Fibroblast of skin of back (primary cell): ENCODE measurements at places on chromosomes 12 and 14.

DNA sequence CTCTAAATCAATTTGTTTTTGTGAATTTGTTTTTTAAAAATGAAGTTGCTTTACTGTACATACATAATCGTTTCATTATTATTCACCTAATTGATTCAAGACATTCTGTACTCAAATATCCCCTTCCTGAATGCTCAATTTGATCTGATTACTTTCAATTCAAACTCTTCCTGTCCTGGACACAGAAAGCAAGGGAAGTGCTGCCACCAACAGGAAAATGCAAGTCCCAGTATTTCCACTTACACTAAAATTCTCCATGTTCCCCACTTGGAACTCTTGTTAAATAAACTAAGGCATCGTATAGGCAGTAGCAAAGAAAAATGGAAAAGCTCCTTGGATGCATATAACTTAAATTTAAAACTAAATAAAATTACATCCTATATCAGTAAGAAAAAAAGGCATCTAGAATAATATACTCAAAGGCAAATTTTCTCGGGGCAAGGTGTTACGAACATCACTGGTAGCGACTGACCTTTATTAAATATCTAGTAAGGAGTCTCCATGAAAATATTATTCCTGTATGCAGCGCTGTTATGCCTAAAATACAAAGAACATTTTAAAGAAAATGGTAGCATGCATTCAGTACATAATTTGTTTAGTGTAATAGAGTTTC lies 72.0 kb upstream of the DBX2 start:
- peak; percentile 20 for DNase-seq

DNA sequence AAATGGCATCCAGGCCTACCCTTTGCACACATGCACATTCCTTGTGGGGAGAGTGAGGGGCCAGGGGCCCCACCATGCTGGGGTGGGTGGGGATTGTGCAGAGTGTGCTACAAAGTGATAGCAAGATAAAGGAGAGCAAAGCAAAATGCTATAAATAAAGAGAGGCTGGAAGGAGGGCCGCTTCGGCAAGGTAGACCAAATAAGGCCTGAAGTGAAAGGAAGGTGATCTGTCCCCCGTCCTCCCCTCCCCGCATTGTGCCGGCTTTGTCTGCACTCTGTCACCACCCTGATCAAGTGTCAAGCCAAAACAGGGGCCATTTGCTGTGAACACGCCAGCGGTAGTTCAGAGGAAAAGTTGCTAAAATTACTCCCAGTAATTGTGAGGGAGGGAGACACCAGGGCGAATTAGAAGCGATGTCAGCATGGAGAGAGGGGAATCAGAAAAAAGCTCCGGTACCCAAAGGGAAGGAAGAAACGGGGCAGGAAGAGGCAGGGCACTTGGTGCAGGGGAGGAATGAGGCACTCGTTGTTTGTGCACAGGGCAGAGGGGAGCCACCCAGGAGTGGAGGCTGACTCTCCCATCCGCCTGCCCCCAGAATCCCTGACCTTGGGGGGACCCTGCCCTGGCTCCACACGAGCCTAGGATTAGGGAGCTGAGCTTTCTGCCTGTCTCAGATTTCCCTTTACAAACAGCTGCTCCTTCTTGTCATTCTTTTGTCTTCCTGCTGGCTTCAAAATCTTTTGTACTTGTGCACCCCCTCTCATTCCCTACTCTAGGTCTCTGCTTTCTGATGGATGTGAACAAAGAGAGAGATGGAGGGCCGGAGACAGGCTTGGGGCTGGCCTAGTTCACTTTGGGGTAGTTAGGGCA lies 2.9 kb upstream of the MYH7 start:
- no peak for DNase-seq

DNA sequence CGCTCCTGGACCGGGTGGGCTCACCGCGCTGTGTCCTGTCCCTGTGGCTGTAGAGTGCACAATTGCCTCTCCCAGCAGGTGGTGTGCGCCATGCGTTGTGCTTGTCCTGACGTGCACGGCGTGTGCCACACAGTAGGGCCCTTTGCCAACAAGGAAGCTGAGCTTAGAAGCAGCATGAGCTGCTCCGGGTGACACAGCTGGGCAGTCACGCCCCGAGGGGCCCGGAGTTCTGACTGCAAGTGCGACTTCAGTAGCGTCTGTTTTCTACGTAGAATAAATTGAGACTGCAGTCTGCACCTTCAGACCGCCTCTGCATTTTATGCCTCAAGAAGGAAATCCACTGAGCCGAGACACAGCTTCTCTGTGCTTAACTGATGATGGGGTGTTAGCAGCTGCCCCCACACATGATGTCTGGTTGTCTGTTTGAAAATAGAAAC lies 81.6 kb downstream of the ADGRD1 start:
- DNase-seq: no peak

DNA sequence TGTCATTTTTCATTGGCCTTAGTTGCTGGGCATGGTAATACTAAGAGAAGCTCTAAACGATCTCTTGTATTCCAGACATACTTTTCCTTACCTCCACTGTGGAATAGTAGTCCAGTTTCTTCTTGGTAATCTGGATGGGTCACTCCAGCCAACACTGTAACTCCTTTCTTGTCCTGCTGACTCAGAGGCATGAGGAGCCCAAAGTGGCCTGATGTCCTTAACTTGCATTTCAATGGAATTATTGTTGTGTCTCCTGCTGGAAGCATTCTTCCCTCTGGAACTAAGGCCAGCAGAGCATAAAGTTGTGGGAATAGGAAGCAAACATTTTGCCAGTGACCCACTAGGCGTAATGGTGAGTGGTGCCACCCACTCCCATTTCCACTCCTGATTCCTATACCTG lies 33.1 kb downstream of the DAAM1 start:
- peak; percentile 12 for DNase-seq

GRCh38 chr14:49940808-49941421 lies 48.0 kb downstream of the ARF6 start:
- peak; percentile 69 for DNase-seq

- DNase-seq: no peak
Measured at GRCh38 chr12:132726386-132726785, 15.7 kb downstream of the PGAM5 start.

DNA sequence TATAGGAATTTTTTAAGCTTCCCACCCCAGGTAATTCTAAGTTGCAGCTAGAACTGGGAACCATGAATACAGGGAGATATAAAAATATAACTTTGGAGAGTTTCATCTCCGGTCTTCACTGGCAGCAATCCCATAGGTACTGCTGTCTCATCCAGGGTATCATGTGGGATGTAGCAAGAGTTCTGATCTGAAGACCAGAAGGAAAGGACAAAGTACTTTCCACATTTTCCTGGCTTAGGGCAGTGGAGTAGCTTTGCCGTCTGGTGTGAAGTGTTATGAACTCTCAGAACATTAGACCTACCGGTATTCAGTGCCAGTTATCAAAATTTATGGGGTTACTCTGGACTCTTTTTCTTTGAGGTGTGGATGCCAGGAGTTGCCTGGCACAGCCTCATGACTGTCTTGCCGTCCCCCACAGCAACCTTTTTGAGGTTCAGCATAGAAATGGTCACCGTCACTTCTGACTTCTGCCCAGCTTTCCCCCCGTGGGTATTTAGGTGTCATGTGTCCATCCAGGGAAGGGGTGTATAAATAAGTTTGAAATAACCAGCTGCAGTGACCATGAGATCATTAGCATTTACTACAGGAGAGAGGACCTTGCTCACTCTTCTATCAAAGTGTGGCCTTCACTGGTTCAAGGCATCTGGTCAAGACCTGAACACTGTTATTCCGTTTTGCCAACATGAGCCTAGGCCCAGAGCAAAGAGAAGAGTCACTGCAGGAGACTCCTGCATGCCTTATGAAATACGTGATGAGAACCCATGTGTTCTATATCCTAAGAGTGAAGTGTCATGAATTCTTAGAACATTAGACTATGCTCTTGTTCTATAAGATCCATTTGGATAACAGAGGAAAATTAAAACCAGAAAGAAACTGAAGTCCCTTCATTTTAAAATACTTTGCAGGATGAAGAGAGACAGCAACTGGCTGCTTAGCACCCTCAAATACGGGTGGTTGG lies 22.2 kb downstream of the TMEM233 start:
- DNase-seq: peak; percentile 32

- peak; percentile 95 for DNase-seq
Measured at GRCh38 chr12:28023156-28023887, 50.8 kb upstream of the PTHLH start.

DNA sequence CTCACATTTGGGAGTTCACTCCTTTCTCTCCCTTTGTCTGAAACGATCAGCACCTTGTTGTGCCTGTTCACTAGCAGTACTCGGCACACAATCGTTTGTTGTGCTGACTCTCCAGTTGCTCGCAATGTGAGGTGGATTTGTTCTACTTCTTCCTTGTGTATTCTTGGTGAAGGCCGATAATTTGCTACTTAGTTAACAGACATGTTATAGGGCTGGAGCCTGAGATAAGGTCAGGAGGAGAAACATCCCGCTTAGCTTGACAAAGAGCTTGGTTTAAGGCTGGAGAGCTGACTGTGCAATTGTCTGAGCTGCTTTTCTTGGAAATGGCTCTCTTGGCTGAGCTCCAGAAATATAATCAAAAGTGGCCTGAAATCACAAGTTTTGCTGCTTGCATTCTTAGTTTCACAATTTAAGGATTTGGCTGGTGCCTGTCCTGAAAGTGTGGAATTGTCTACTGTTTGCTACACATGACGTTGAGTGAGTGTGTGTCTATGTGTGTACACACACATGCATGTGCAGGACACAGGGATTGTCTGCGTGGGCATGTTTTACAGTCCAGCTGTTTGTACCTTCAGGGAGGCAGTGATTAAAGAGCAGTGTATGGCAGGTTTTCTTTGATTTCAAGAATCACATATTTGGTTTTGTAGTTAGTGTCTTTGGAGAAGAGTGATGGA lies 77.7 kb downstream of the ARF6 start:
- peak; percentile 47 for DNase-seq

DNA sequence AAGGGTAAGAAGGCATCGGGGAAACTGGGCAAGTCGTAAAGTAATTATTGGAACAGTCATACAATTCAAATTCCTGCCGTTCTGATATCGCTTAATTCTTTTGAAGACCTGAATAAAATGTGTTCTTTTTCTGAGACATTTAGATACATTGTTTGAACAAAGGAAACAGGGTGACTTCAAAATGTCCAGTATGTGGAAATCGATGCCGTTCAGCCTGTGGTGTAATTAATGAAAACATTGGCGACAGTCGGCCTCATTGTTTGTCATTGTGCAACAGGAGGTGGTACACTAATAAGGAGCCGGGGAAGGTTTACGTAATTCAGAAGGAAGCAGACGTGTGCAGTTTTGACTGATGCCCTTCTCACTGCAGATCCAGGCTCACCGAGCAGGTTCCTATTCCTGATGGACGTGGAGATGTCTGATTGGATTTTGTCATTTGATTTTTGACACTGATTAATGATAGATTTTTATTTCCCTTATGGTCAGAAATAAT lies 92.7 kb downstream of the BORCS5 start:
- no peak for DNase-seq

DNA sequence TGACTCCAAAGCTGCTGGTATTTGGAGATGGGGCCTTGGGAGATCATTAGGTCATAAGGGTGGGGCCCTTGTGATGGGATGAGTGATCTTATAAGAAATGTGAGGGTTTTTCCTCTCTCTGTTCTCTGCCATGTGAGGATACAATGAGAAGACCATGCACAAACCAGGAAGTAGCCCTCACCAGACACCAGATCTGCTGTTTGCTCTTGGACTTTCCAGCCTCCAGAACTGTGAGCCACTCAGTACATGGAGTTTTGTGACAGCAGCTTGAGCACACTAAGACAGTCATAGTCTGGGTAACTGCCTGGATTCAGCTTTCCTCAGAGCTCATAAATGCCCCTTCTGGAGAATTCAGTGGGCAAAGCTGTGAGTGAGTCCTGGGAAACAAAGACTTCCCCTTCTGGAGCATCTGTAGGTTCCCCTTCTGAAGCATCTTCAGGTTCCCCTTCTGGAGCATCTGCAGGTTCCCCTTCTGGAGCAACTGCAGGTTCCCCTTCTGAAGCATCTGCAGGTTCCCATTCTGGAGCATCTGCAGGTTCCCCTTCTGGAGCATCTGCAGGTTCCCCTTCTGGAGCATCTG lies 11.0 kb upstream of the PPP4R3A start:
- no peak for DNase-seq

- DNase-seq: peak; percentile 89
Measured at GRCh38 chr12:98439981-98440581, 75.3 kb upstream of the TMPO start.

- no peak for DNase-seq
Measured at GRCh38 chr12:40105265-40105514, 691 bp downstream of the SLC2A13 start.

DNA sequence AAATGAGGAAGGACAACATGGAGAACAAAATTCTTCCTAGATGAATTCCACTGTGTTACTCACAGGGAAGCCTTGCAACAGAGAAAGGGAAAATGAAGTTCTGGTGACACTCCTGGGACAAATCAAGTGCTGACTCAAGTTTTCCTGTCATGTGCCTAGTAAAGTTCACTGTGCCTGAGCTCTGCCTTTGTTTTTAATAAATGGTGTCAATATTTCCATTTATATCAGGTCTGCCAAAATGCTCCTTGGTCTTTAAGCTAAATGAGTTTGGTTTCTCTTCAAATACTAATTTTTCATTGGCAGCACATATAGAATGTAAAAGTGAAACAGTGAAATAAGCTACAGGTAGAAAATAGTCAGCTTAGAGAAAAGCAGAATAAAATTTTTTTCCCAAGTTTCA lies 33.0 kb downstream of the HIGD1C start:
- DNase-seq: peak; percentile 89

GRCh38 chr14:53542732-53543131 lies 389.6 kb upstream of the DDHD1 start:
- peak; percentile 88 for DNase-seq

- no peak for DNase-seq
Measured at GRCh38 chr12:6088921-6089747, 35.3 kb downstream of the VWF start.

DNA sequence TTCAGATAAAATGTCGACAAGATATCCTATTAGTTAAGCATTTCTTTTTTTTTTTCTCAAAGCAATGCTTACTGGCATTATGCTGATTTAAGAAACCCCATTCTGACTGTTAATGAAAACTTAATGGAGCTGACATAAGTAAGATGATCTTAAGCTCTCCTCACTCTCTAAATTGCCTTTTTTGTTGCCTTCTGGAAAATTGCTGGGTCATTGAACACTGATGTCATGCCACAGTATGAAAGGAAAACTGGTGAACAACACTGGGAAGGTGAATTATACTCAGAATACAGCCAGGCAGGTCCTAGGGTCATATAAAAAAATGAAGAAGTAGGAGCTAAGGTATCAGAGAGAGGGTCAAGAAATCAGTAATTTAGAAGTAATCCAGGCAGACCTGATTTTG lies 179.9 kb downstream of the BTG1 start:
- no peak for DNase-seq

- DNase-seq: no peak
Measured at GRCh38 chr12:32644431-32644830, 34.7 kb upstream of the DNM1L start.

DNA sequence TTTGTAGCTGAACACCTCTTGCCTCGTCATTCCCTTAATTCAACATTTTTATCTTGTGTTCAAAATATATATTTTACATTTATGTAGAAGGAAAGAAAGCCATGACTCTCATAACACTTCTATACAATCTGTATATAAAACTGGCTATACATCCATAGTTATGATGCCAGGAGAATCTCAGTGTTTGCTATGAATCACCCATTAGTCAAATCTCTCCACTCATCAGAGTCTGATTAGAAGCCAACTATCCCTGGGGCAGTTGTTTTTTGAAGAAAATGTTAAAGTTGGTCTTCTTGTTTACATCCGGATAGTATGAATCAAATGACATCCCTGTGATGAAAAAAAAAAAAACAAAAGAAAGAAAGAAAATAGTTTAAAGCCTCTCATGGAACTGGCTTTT lies 503.9 kb downstream of the NELL2 start:
- peak; percentile 30 for DNase-seq

GRCh38 chr12:88362439-88362838 lies 217.8 kb downstream of the KITLG start:
- peak; percentile 13 for DNase-seq

- no peak for DNase-seq
Measured at GRCh38 chr12:124668602-124669001, 101.2 kb upstream of the NCOR2 start.
